Esophagus mucosa (tissue), 1 donor: ENCODE measurements at places on chromosomes 3 and 15.

DNA sequence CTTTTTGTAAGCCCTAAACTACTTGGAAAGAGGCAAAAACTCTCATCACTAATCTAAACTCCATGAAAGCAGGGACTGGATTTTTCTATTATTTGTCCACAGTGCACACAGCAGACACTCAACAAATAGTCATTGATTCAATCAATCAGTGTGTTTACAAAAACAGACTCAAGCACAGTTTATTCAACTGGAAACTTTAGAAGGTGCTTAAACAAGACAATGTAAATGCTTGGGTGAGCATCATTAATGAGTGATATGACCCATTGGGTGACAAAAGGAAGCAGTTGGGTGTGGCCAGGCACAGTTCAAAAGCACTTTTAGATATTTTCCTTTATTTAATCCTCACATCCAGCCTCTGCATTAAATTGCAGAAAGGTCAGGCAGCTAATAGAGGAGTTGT lies 32.0 kb upstream of the PPP4R2 start:
- no peak for ATAC-seq

DNA sequence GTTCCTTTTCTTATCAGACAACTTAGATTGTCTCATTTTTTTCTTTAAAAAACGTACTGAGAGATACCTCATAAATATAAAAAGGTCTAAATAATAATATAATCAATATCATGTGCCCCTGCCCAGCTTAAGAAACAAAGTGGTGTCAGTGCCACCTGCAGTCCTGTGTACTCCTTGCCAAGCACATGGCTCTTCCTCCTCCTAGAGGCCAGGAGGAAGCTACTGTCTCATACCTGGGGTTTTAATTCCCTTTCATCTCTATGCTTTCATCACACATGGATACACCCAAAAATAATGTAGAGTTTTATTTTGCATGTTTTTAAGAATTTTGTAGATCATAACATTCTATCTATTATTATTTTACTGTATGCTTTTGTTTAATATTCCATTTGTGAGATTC lies 98.6 kb upstream of the C15orf61 start:
- no peak for ATAC-seq

DNA sequence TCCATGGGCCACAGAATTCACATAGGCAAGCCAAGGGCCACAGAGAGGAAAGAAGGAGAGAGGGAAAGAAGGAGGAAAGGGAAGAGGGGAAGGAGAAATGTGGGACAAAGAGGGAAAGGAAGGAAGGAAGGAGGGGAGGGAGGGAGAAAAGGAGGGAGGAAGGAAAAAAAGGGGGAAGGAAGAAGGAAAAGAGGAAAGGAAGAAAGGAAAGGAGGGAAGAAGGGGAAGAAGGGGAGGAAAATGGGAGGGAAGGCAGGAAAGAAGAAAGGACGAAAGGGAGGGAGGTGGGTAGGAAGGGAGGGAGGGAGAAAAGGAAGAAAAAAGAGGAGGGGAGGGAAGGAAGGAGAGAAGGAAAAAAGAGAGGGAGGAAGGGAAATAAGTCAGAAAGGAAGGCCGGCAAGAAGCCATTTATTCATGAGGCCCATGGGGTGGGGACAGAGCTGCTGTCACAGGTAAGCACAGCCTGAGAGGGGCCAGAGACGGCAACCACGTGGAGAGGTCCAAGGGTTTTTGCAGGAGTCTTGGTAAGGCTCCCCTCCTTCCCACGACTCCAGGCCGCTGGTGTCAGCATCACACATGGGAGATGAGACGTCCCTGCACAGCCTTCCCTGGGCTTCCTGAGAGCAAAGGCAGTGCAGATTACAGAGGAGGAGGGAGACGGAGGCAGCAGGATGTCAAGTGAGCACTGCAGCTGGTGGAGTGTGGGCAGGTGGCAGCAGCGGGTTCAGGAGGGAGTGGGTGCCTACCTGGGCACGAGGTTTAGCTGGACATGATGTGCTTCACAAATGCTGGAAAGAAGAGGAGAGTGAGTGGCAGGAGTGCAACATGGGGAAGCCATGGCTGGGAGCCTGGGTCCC lies 5.5 kb downstream of the MYL3 start:
- ATAC-seq, result no peak

DNA sequence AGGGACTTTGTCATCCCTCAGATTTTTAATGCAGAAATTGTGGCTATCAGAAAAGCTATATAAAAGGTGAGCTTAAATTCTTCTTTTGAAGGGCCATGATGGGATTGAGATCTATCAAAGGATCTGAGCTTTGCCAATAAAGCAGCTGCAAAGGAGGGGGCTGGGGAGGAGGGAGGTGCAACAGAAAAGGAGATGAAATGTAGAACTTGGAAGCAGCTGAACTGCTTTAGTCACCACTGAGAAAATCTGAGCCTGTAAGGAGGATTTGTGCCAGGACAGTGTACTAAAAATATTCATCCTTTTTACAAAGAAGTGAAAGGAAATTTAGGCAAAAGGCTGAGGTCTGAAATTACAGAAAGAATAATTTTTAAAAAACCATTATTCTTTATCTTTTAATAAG lies 10.4 kb downstream of the TSPAN3 start:
- no peak for ATAC-seq

DNA sequence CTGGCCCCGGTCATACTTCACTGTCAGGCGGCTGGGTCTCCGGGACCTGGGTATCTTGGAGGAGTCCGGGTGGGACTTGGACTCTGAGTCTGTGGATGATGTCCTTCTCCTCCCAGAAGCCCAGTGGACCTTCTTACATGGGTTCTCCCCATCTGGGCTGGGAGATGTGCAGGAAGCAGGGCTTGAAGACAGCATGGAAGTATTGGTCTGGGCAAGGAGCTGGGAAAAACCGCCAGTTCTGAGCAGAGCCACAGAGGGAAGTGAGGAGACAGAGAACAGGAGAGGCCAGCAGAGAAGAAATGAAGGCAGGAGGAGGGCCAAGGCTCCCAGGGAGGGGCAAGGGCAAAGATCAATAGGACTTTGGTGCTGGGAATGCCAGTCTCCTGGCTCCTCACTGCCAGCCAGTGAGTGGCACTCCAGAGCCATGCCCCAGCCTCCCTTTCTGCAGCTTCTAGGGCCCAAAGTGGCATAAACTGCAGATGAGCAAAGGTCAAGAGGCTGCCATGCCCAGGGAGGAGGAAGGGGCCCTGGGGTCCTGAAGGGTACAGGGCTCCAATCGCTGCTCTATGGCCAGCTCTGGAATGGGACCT lies at the start of gene PPP1R14D:
Gene PPP1R14D, minus strand, starts transcription at position 262 of the 590 bp plus-strand sequence. Its CDS starts 67 bp downstream, at position 195.
- no peak for ATAC-seq

DNA sequence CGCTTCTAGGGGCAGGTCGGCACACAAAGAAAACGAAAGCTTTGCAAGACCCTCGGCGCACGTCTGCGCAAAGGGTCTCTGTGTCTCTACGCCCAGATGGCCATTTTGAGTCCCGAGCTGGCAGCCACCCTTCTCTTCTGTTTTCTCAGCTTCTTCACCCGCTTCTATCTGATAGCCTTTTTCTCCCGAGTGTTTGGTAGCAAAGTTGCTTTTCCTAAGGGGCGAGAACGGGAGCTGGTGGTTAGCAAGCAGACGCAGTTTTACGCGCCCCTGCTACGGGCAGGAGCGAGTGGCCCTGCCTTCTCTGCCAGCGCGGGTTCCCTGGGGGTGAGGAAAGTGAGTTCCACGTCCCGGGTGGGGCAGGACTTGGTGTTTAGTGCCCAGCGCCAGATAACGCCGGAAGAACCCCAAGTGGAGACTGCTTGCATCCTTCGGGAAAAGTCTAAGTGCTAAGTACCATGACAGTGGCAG lies 2.9 kb upstream of the MKRN2 start:
- ATAC-seq, result no peak

- ATAC-seq, result no peak
Measured at GRCh38 chr3:146505516-146505915, 36.2 kb upstream of the PLSCR2 start.

GRCh38 chr3:12541625-12542024 lies 3.7 kb downstream of the MKRN2OS start:
- no peak for ATAC-seq

DNA sequence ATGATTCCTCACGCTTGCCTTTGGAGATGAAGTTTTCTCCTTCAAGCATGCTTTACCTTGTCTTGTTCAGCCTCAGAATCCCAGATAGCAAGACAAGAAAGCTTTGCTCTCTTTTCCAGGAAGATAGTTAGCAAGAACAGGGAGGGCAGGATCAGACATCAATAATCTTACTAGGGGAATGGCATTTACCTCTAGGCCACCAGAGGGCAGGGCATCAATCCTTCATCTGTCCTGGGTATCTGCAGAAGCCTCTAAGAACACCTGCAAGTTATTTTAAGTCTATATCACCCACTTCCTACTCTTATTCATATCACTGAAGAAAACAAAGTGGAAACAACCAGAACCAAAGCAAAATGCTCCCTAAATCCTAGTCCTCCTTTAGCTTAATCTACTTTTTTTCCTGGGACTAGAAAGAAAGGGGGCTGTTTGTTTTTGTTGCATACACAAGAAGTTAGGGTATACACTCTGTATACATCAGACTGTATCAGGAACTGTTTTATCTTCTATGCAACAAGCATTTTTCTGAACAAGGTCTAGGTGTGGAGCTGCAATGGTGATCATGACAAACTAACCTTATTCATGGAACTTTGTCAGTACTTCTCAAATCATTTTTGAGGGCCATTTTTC lies 862.5 kb downstream of the CADM2 start:
- no peak for ATAC-seq

- ATAC-seq, result no peak
Measured at GRCh38 chr3:139687431-139687830, 9.7 kb upstream of the NMNAT3 start.

DNA sequence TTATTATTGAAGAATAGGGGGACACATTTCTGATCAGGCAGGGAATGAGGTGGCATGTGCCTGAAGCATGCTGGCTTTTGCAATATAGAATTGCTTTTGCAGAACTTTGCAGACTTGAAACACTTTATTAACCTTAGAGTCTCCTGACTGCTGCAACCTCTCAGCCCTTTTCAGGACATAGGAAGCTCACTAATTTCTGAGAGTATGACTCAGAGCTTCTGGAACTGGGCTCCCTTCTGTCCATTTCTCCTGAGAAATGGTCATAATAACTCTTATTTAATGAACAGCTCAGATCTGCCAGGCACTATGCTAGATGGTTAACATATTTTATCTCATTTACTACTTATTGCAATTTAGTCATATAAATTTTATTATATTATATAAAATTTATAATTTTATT lies 38.6 kb upstream of the DGKG start:
- ATAC-seq, result no peak

- no peak for ATAC-seq
Measured at GRCh38 chr15:98124581-98124980, 164.1 kb downstream of the ARRDC4 start.

GRCh38 chr3:31762888-31763351 lies 218.1 kb downstream of the OSBPL10 start:
- no peak for ATAC-seq

DNA sequence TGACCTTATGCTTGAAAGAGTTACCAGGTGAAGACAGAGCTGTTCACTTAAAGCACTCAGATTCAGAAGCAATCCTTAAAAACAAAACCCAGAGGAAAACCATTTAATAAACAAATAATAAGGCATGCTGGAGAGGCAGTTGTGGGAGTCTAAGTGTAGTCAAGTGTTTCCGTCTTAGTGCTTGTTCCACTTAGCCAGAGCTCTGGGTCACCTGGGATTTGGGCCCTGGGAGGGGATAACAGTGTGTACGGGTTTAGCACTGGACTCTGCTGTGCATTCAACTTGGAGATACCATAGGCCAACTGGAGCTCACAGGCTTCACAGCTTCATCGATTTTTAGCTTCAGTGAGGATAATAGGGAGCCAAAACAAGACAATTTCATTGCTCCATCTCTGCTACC lies 444.6 kb downstream of the CNTN4 start:
- ATAC-seq, result no peak

DNA sequence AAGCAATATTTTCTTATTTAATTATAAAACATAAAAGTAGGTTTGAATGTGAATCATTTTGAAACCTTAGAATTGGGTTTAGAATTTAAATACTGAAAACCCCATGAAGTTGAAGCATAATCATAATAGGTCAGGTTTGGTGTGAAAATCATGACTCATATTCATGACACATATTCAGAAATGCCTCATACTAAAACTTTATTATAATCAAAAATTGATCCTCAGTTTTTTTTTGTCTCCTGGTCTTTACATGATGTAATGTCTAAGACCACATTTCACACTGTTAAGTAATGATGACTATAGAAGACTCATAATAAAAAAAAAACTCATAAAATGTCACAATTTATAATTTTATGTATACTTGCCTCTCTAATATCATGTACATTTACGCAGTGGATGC lies 190.4 kb downstream of the FOXP1 start:
- ATAC-seq, result no peak

GRCh38 chr3:62833538-62833937 lies 41.7 kb downstream of the CADPS start:
- no peak for ATAC-seq

DNA sequence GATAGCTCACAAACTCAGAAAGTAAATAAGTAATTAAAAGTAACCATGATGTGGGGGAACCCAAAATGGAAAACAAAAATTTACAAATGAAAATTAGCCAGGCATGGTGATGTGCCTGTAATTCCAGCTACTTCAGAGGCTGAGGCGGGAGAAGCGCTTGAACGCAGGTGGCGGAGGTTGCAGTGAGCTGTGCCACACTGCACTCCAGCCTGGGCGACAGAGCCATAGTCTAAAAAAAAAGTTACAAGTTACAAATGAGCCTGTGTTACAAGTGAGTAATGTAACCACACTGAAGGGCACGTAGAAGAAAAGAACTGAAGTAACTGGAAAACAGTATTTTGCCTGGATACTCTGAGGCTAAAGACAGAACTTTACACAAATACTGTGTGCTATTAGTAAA lies 11.3 kb downstream of the EXOSC7 start:
- no peak for ATAC-seq

DNA sequence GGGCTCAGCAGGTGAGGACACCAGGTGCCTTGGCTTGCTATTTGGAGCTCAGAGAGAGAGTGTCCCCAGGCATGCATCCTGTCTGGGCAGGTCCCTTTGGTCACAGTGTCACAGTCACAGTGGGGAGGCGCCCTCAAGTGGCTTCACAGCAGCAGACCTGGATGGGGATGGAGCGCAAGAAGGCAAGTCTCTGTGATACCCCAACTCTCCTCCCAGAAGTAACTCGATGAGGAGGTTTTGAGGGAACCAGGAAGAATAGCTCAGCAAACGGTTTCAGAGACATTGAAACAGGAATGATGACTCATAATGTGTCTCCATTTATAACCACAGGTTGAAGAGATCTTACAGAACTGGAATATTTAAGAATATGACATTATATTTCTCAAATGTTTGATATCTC lies 66.5 kb upstream of the SH3GL3 start:
- ATAC-seq, result peak; percentile 64

DNA sequence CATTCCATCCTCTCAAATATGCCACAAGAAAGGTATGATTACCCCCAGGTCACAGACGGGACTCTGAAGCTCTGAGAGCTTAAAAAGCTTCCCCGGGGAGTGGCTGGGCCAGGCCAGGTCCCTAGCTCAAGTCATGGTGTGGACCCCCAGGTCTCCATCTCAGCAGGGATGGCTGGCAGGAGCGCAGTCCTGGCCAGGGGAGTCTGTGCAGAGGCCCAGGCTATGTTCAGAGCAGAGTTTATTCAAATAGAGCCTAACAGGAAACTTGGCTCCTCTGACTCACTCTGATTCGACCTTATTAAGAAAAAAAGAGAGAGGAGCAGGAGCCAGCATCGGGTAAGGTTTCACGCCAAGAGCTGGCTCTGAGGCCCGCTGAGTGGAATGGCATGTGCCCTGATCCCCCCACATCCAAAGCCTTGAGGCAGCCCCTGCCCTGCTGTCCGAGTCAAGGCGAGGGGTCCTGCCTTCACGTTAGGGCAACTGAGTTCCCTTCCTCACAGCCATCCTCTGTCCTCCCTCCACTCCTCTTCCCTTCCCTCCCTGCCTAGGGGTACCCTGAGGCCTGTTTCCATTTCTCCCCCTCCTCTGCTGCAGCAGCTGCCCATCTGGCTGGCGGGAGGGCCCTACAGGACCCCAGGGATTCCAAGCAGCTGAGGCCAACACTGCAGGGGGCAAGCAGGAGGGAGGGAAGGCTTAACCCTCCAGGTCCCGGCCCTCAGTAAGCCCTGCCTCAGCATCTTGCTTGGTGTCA lies 1.9 kb upstream of the LOXL1 start:
- ATAC-seq, result peak; percentile 31
